ENCODE measurements at places on chromosomes 12 and 14. TPM values are rescaled to one million over a fixed set of nuclear protein-coding genes. Genes with fewer than 3 reads are reported as not detected.

DNA sequence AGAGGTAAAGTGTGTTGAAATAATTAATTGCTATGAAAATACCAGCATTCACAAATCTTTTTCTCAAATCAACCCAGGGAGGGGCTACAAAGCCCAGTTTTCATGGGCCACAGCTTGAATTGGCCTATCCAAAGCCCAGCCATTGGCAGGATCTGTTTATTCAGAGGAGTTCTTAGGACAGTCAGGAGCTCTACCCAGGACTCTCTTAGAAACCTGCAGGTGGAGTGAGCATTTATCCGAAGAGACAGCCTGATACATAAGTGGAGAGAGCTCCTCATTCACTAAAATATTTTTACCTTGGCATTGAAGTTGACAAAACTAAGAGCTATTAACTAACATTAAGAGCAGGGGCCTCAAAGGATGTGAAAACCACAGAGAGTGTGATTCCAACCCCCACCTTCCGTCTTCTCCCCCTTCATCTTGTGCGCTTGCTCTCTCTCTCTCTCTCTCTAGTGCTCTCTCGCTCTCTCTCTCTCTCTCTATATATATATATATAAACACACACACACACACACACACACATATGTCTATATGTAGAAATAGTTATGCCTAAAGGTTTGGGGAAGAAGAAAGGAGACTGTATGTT is 315.5 kb downstream of the SNAPC1 start:
- DNase-seq = no peak

DNA sequence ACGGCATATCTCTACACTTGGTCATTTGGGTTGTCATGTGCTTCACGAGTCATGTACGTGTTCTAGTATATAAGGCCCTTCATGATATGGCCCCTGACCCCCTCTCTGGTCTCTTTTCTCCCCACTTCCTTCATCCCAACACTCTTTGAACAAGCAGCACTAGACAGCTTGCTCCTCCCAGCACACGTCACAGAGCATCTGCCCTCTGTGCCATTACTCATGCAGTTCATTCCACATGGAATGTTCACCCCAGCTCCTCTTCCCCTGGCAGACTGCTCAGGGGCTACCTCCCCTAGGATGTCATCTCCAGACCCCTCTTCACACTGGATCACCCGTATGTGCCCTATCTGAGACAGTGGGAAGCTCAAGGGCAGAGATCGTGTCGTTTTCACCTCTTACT is 14.1 kb upstream of the LRP1-AS start:
- no peak for DNase-seq

DNA sequence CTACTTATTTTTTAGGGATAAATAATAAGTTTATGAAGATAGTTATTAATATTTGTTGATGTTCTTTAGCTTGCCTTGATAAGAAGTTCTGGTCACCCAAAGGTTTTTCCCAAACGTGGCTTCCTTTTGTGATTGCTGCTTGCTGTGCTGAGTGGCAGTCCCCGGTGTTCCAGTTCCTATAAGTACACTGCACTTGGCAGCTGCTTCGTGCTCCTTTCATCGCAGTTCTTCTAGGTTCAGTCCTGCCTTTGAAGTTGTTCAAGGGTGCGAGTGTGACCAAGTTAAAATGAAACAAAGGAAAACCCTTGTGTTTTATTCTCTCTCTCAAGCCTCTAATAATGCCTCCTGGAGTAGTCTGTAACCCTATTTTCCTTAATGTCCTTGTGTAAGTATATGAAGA is 128.5 kb upstream of the ATF1 start:
- DNase-seq = no peak

GRCh38 chr14:102141797-102142196 is 2.1 kb downstream of the WDR20 start:
- DNase-seq = no peak

Gene ACOT6
- not detected for total RNA-seq

Gene DACT1
- total RNA-seq = 1.5 TPM

Measured in uterus (tissue), 4 donors.